ENCODE measurements at places on chromosomes 7 and 10. TPM values are rescaled to one million over a fixed set of nuclear protein-coding genes. Genes with fewer than 3 reads are reported as not detected.

- no peak for DNase-seq
Measured at GRCh38 chr7:69052447-69052846, 545.8 kb upstream of the AUTS2 start.

DNA sequence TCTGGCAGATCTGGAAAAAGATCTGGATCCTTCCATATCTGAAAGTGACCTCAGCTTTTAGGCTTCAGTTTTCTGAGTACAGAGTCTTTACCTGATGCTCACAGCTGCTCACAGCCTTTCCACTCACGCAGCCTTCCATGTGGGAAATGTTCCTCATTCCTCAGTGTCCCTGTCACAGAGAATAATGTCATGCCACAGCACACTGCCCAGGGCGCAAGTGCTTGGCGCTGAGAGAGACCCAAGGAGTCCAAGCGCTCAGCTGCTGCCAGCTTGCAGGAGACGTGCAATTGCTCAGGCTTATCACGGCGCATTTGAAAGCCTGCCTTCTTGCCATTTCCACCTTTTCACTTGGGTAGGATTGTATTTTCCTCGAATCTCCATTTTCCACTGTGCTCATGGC, 271.9 kb upstream of the MKI67 start:
- no peak for DNase-seq

The ANTXRL gene
- not detected for polyA plus RNA-seq

- DNase-seq = no peak
Measured at GRCh38 chr7:11895337-11895736, 63.3 kb upstream of the THSD7A start.

- no peak for DNase-seq
Measured at GRCh38 chr7:99791021-99791420, 7.0 kb upstream of the CYP3A4 start.

- DNase-seq = no peak
Measured at GRCh38 chr7:140260352-140261104, 83.7 kb upstream of the KDM7A start.

The C10orf53 gene
- not detected for polyA plus RNA-seq

- DNase-seq = peak; percentile 54
Measured at GRCh38 chr7:149854611-149855360, 16.6 kb downstream of the ZNF862 start.

GRCh38 chr7:158695056-158695455, 9.5 kb downstream of the NCAPG2 start:
- DNase-seq = no peak

GRCh38 chr10:130188195-130189175, 52.3 kb downstream of the GLRX3 start:
- DNase-seq = no peak

The BLVRA gene
- polyA plus RNA-seq = 56.2 TPM

The NYAP1 gene
- 2.8 TPM for polyA plus RNA-seq

The TRPV6 gene
- polyA plus RNA-seq = 14.1 TPM

DNA sequence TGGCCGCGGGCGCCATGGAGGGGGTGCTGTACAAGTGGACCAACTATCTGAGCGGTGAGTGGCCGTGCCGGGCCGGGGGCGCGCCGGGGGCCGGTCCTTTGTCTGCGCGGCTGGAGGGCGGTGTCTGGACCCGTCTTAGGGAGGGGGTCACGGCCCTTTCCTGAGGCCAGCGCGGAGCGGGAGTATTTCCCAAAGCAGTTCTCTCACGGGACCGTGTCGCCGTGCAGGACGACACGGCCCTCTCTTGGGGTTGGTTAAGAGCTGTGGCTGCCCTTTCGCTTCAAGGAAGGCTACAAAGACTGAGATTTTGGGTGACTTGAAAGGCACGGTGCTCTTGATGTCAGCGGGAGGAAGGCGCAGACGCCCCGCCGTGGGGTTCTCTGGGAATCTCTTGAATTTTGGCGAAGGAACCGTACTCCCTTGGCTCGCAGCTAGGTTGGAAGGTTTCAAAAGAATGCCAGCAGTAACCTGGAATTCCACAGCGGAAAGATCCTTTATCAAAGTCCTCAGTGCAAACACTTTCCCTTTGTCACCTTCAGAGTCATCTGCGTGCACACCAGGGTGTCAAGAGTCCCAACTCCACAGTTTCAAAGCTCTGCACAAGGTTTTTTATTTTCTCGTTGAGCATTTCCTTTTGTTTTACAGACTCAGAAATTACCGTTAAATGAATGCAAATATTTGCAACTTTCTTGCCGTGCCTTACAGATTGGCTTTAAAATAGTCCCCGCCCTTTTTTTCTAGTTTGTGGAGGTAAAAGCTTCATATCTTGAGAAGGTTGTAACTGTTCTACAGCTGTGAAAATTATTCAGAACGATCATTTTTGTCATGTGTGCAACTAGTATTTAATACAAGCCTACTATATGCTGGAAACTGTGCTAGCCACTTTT, 780 bp downstream of the PLEKHA8 start:
- peak; percentile 47 for DNase-seq

DNA sequence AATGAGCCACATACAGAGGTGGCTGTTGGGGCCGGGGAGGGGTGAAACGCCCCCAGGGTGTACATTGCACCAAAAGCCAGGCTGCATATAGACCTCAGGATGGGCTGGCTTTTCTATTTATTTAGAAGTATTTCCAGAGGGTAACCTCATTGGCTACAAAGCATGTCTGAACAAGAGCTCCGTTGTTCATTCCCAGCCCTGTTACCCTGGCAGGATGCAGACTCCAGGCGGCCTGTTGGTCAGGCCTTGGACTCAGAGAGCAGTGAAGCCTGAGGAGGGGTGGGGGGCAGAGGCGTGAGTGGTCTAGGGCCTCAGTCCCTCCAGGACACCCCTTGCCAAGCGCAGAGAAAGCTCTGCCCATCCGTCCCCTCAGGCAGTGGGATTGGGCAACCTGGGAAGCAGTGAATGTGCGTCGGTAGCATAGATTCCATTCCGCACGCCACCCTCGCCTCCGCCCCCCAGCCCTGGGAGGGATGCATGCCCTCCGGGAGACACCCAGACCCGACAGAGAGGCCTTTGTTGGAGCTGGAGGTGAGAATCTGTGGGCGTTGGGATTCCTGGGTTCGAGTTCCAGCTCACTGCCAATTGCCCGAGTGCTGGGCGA, 41.9 kb downstream of the TCF7L2 start:
- DNase-seq = no peak

GRCh38 chr7:2873686-2874551, 29.8 kb upstream of the GNA12 start:
- DNase-seq = no peak

The NANOS1 gene
- 2.5 TPM for polyA plus RNA-seq

The GTF2IRD1 gene
- polyA plus RNA-seq = 56.0 TPM

The PDZD7 gene
- 5.6 TPM for polyA plus RNA-seq

GRCh38 chr10:44293842-44294241, 91.1 kb downstream of the CXCL12 start:
- DNase-seq = no peak

The SLC16A12 gene
- polyA plus RNA-seq = 18.7 TPM

The FAM25G gene
- polyA plus RNA-seq = not detected

- DNase-seq = peak; percentile 26
Measured at GRCh38 chr10:61135276-61135721, 191.3 kb upstream of the RHOBTB1 start.

DNA sequence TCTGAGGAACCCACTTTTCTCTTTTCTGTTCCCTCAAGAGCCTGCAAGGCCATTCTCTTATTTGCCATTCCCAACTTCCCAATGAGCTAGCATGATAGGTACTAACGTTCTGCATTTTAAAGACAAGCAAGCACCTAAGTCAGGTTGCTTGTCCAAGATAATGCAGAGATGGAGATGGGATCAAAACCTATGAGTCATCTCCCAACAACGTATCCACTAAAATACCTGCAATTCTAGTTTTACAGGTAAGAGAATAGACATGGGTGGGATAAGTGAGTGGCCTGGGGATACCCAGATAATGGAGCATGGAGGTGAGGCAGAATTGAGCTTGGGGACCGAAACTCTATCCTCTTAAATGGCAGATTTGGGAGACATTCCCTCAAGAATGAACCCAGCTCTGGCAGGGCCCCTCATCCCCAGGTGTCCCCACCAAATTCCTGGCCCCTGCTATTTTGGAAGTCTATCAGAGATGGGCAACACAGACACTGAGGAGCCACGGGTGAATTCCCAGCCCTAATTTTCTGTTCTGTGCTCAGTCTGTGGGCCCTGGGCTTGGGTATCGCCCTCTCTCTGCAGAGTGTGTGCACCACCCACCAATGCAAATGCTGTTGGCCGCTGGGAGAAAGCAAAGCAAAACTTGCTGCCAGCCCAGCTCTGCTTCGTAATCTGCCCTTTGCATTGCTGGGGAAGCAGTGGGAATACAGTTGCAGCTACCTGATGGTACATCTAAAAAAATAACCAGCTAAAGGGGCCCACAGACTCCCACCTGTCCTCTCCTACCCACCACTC, 98.3 kb downstream of the KCNMA1 start:
- no peak for DNase-seq

GRCh38 chr10:100725071-100725471, 20.3 kb upstream of the PAX2 start:
- DNase-seq = no peak

DNA sequence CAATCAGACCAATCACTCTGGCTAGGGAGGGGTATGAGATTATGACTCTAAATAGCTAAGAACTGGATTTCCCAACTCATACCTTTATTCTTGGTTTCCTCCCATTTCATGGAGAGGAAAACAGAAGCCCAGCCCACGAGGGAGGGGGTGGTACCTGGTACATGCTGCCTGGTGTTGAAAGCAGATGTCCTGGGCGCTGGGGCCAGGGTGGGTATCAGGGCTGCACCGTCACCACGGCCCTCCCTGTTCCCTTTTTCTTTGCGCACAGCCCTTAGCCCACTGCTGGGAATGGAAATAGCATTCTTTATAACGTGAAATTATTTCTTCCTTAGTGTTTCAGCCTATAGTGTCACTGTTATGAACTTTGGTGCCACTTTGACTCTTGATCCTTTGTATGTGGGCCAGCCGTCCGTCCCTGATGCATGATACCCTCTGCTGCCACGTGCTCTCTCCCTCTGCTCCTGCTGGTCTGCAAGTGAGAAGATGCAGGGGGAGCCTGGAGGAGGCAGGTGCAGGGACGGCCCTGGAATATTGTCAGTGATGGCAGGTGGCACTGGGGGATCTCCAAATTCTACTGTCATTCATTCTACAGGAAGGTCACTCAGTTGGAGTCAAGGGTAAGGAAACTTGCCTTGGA, 158.5 kb downstream of the CDH23 start:
- no peak for DNase-seq

DNA sequence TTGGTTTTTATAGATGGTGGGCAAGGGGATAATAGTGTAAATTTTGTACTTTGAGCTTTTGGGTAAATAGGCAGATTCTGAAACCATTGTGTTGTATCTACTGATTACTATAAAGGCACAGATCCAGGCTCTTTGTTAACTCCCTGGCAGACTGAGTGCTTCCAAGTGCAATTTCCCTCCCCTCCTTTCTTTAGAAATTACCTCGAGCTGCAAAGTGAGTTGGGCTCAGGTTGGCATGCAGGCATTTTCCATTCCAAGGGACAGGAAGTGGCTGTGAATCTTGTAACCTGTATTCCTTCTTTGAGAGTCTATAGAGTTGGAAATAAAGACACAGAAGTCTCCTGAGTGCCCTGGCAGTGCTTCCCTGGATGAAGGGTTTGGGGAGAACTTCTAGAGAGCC, 494.2 kb upstream of the GALNT17 start:
- no peak for DNase-seq

- DNase-seq = no peak
Measured at GRCh38 chr10:122199070-122199469, 72.0 kb upstream of the BTBD16 start.

The POLR2J2 gene
- 1.3 TPM for polyA plus RNA-seq

DNA sequence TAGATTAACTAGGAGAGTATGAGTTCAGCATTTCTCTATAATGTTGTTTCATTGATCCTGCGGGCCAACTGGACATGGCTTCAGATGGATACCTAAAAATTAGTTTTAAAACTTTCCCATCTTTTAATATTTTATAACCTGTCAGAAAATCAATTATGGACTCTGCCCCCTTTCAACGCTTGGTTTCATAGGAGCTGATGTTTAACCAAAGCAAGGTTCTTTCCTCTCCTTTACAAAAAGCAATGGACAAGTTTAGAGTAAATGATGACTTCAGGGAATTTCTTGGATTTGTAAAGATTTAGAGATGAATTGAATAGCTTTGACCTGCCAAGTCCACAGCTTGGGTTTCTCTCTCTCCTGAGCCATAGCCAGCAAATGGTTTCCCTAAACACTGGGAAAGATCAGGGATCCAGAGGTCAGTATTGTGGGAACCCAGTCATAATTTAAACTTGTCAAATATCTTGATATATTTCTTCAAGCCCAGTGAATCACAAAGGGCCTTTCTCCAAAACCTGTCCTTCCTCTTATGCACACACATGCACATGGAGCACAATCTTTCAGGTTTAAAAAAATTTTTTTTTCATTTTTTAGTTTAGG, 177.1 kb downstream of the EVX1 start:
- no peak for DNase-seq

DNA sequence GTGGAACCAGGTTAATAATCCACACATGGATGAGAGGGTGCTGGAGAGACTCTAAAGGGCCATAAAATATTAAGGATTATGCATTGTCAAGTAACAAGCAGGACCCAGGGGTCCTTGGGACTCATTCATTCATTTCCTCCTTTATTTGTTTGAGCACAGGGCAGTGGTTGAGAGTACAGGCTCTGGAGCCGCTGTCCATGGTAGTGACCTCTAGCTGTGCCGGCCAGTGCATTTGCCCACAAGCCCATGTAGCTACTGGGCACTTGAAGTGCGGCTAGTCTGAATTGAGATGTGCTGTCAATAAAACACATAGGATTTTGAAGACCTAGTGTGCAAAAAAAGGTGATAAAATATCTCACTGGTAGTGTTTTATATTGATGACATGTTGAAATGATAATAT, 137.6 kb downstream of the C10orf105 start:
- no peak for DNase-seq

- DNase-seq = no peak
Measured at GRCh38 chr10:26214004-26214403, 2.6 kb upstream of the GAD2 start.
